Esophagus squamous epithelium (tissue), 5 donors: ENCODE measurements at places on chromosomes 16 and 17.

- no peak for DNase-seq
Observed at GRCh38 chr17:36778448-36778847, 158.8 kb upstream of the LHX1 start.

GRCh38 chr16:52929478-52930400, 123.0 kb downstream of the CHD9NB start:
- DNase-seq: no peak

DNA sequence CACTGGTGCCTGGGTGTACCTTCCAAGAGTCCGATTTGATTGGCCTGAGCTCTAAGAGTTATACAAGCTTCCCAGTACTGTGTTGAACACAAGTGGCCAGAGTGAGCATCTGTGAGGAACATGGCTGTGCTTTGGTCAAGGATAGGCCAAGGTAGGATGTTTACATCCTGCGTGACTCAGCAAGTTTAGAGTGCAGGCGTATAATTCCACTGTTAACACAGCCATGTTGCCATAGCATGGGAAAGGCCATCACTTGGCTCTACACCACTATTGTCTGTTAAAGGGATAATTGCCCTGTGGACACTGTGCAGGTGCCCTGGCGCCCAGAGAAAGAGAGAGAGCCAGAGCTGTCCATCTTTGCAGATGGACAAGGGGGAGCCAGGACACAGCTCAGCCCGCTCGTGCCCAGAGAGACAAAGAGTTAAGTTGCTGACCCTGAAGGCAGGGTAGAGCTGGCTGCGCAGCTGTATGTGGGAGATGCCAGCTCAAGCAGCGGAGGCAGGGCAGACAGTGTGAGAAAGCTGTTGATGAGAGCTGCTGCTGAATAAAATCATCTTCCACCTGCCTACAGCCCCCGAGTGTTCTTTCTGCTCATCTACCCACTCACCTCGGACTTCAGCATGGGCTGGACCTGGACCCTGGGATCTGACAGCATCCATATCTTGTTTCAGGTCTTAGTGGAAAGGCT, 11.7 kb downstream of the CFAP52 start:
- no peak for DNase-seq

GRCh38 chr16:5025171-5025632, 8.5 kb downstream of the NAGPA start:
- DNase-seq: no peak

DNA sequence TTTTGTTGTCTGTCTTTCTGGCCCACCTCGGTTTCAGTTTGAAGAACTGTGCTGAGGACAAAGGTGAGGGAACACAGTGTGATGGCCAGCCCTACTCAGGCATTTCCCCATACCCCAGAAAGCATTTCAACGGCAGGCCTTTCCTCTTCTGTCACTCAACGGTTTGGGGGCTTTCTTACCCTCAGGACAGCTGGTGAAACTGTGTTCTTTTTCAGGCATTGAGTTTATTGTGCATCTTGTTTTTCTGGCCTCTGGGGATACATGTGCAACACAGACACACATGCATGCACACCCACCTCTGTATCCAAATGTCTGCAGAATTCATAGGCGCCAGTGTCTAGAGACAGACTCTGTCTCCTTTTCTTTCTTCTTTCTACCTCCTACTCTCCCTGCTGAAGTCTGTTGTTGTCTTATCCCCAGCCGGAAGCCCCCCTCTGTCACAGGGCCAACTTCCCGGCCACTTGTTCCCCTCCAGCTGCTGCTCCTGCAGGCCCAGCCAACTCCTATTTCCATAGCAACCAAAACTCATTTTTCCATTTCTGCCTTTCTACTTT, 17.0 kb downstream of the CHD9 start:
- no peak for DNase-seq

DNA sequence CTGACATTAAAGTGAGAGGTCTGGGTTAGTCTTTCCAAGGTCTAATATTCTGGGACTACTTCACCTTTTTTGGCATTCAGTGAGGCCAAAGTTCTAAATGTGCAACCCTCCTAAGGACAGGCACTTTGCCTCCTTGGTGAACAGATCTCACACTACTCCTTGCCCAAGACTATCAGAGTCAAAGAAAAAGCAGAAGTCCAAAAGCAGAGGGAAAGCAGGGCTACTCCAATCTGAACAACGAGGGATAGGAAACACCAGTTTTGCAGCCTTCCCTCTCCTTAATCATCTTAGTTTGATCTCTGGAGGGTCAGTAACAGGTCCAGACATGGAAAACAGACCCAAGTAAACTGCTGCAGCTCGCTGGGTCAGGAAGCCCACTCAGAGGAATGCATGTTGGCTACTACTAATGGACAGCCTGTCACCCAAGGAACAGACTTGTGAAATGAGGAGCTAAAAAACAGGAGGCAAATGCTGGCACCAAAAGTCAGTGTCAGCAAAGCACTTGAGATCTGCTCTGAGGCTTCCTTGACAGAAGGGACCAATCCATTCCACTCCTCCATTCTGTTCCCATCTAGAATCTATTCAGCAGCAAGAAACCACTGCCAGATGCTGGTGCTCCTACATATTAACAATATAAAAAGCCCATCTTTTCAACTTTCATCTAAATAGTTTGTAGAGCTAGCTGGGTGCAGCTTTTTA, 29.9 kb downstream of the DCUN1D3 start:
- DNase-seq: no peak

DNA sequence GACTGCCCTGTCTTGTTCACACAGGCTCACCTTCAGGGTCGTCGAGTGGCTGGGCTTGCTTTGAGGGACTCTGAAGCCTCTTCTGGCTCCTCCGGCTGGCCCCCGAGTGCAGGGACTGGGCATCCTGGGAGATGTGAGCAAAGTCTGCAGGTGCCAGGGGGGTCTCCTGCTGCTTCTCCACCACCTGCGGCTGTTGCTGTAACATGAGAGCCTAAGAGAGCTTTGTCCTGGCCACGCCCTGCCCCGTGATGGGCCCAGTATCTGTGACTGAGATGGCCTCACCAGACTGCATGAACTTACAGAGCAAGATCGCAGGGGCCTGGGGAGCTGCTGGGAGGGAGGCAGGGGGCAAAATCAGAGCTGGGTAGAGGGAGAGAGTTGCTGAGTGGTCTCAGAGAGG, 12.5 kb downstream of the ERN2 start:
- DNase-seq: no peak

DNA sequence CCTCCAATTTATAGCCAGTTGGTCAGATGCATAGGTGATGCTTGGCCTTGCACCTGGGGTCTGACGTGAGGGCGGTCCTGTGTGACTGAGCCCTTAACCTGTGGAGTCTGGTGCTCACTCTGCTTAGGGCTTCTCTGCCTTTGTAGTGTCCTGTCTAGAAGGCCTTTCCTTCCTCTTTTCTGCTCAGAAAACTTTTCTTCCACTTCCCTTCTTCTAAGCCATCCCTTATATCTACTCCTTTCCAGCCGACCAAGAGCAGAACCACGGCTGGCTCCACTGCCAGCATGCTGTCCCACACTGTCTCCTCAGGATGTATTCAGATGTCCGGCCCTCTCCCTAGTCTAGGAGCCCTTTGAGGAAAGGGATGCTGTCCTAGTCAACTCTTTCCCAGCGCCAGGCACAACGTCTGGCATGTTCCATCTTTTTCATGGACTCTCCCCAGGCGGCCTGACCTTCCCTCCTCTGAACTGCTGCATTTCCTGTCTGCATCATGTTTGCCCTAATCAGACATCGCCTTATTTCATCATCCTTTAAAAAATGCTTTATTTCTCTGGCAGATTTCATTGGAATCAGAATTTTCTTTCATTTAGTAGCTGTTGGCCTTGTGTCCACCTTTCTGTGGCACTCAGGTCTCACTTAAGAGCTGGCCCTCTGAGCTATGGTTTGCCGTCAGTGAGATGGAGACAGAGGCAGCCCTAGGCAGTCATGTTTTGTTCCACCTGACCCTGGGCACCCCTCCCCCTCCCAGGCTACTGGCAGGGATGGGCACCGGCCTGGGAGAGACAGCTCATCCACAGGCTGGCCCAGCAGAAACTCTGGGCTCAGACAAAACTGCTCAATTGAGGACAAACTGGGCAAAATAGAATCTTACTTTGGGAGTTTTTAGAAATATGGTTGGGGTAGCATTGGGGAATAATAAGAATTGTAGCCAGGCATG, 15.5 kb upstream of the BRCA1 start:
- DNase-seq: no peak

DNA sequence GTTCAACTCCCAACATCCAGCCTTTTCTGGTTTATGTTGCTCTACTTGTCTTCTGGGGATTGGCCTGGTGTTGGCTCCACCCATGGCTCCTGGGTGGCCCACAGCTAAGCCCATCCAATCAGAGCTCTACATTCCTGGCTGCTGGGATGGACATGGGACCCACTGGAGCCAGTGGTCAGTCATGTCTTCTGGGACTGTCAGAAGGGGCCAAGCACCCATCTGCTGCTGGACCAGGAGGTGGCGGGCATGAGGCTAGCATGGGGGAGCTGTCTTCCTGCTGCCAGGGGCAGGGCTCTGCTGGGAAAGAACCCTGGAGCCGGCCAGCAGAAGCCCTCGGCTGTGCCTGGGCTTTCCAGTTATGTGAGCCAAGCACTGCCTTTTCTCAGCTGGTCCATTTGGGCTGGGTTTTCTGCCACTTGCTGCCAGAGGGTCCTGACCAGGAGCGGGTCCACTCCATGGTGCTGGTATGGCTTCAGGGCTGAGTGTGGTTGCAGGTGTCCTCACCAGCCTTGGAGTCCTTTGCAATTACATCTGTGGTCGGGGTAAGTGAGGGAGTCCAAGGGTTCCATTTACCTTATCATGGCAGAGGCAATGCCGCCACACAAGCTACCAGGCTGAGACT, 17.4 kb upstream of the ZNF469 start:
- DNase-seq: no peak

GRCh38 chr16:68267612-68268405, 3.5 kb downstream of the SLC7A6 start:
- DNase-seq: no peak

DNA sequence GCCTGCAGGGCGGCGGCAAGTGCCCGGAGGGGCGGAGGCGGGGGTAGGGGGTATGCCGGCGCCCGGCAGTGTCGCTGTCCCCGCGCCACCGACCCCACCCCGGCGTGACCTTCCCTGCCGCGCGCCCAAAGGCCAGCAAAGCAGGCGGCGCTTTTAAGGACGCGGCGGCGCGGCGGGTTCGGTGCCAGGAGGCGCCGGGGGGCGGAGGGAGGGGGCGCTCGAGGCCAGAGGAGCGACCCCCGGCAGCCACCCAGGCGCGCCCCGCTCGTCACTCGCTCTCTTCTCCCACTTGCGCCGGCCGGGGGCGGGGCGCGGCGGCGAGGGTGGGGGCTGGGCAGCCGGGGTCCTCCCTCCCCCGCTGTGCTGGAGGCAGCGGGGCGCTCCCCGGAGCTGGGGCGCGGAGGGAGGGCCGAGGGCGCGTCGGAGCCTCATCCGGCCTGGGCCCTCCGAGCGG, 8.6 kb upstream of the BAHCC1 start:
- DNase-seq: no peak

- DNase-seq: no peak
Observed at GRCh38 chr16:25367773-25368524, 110.3 kb upstream of the ZKSCAN2 start.

- no peak for DNase-seq
Observed at GRCh38 chr17:4560837-4561256, 470 bp upstream of the GGT6 start.

GRCh38 chr17:40450175-40450574, 6.9 kb downstream of the IGFBP4 start:
- DNase-seq: no peak

GRCh38 chr17:20235747-20236146, 226.6 kb downstream of the SPECC1 start:
- DNase-seq: no peak

GRCh38 chr16:11233727-11234376, 22.2 kb downstream of the SOCS1 start:
- DNase-seq: no peak

- no peak for DNase-seq
Observed at GRCh38 chr16:31267332-31268032, 7.7 kb downstream of the ITGAM start.

DNA sequence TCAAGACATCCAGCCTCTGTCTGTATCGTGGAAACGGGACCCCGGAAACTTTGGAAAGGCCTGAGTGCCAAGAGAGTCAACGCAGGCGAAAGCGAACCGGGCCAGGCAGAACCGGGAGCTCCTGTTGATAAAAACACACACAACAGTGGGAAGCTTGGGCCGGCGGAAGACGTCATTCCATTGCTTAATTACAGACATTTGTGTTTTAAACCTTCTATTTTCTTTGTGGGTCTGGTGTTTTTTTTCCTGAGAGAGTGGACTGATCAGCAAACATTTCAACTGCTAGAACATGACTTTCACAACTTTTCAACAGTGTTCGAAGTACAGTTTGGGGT, 878 bp upstream of the RNF157 start:
- DNase-seq: no peak

GRCh38 chr17:72152387-72152929, 31.6 kb downstream of the SOX9 start:
- DNase-seq: no peak

GRCh38 chr16:86883583-86884389, 305.4 kb downstream of the FOXL1 start:
- no peak for DNase-seq

GRCh38 chr17:10793256-10793655, 10.6 kb downstream of the TMEM238L start:
- no peak for DNase-seq

GRCh38 chr16:28925386-28926228, 569 bp upstream of the RABEP2 start:
- DNase-seq: peak; percentile 61

- no peak for DNase-seq
Observed at GRCh38 chr17:4973256-4974114, 5.9 kb upstream of the SPAG7 start.
